ENCODE measurements at places on chromosomes 6 and 20. TPM values are rescaled to one million over a fixed set of nuclear protein-coding genes. Genes with fewer than 3 reads are reported as not detected.

GRCh38 chr6:131819572-131820124, 11.8 kb downstream of the ENPP1 start:
- DNase-seq = no peak

GRCh38 chr6:36296240-36296639, 26.4 kb downstream of the PNPLA1 start:
- DNase-seq = no peak

DNA sequence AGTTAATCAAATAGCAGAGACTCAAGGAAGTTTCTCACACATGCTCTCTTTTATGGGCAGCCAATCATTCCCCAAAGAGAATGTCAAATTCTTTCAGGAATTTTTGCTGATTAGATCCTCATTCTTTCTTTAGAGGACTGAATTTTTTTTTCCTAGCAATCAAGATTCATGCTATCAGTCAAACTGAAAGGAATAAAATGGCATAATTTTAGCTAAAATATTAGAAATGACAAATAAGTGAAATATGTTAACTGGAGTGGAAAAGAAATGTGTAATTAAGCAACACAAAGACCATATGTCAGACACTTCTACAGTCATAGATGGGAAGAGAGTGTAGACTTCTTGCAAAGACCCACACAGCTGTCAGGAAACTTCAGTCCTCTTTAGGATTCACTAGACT, 242.3 kb upstream of the RNF217 start:
- DNase-seq = no peak

Gene POM121L2
- not detected for polyA plus RNA-seq

- no peak for DNase-seq
These were observed 43.5 kb upstream of the TIAM2 start for GRCh38 chr6:154951345-154952200.

Gene HNF4A
- polyA plus RNA-seq = not detected

Gene ZMYND8
- polyA plus RNA-seq = 20.6 TPM

DNA sequence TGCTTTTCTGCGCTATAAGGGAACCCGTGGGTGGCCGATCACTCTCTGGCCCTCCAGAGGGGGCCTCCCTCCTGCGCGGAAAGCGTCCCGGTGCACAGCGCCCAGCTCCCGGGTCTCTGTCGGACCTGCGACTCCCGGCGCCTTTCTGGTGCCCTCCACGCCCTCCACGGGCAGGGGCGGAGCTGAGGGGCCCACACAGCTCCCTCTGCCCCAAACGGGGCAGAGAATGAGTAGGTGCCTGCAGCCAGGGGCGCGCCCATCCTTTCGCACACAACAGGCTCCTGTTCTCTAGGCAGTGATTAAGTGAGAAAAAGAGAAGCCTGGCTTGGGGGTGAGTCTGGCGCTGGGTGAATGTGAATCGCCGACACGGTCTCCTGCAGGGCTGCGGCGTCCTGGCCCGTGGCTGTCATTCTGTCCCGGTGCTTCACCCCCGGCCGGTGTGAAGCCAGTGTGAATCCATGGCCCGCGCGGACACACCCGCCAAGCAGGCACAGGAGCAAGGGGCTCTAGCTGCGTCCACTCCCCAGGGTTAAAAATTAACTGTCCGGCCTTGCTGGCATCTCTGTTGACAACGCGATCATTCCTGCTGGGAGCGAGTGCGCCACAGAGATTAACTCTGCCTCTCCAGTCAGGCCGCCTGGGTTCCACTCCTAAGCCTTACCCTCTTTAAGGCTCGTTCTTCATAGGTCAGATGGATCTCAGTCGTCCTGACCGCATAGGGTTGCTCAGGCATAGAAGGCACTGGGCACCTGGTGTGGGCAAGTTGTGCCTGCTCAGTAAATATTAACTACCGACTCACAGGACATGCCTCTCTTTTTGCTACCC, 88.8 kb downstream of the PCSK2 start:
- DNase-seq = no peak

DNA sequence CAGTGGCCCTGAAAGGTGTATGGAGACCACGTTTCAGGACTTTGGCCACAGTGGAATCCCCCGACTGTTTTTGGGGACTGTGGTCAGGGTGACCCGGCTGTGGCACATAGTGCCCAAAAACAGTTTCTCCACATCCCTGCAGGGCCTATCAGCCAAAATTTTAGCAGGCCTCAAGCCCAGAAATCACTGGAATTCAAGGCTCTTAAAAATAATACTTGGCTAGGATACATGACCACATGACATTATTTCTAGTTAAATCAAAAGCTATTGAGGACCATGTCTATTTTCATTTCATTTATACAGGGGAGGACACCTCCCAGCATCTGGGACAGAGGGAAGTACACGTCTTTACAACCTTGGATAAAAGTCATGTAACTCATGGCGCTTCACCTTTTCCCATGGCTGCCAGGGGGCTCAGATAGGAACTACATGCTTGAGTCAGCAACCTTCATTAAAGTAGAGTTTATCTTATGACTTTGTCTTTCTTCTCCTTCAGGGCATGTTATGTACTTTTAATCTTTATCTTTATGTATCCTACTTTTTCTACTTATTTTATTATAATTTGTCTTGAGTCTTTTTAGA, 70.8 kb upstream of the CD93 start:
- DNase-seq = no peak

DNA sequence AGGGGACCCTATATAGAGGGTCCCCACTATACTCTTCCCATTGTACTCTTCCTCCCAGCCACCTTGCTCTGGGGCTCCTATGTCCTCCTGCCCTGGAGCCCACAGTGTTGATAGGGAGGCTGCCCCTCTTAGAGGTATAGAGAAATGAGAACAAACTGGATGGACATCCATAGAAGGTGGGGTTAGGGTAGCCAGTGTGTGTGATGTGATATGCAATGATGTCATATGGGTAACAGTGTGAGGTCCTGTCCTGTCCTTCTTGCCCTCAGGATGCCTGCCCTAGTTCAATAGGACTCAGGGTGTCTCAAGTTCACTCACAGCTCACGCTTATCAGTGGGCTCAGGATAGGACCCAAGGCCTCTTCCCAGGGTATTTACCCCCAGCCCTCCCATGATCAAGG, 435 bp downstream of the PTCRA start:
- DNase-seq = no peak

Gene WFDC2
- polyA plus RNA-seq = not detected

DNA sequence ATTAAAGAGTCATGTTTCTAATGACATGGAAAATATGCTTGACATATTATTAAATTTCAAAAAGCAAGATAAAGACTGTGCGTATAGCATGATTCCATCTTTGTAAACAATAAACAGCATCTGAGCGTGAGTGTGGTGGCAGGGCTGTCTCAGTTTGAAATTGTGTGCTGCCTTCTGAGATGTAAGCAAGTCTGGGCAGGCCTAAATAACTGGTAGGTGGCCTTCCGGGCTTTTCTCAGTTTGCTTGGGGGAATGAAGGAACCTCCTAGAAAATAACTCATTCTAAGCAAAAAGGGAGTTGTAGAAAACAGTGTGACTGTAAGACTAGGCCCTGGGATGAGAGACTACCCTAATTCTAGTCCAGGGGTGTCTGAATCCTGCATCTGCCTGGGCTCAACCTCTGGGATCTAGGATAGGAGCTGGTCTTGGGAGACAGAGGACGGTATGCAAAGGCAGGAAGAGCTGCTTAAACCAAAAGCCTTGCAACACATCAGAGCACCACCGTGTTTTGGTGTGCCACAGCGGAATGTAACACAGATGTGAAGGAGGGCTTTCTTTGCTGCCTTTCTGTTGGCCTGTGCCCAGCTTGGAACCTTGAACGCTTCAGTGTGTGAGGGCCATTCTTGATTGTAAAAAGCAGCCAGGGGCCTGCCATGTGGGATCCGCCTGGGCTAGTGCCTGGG, 63.5 kb upstream of the L3MBTL3 start:
- DNase-seq = no peak

Gene SAMD3
- polyA plus RNA-seq = 15.8 TPM

Gene IL17F
- polyA plus RNA-seq = not detected

- no peak for DNase-seq
These were observed 101.0 kb upstream of the HDGFL1 start for GRCh38 chr6:22468256-22468965.

GRCh38 chr20:23002276-23002675, 32.8 kb upstream of the SSTR4 start:
- DNase-seq = no peak

DNA sequence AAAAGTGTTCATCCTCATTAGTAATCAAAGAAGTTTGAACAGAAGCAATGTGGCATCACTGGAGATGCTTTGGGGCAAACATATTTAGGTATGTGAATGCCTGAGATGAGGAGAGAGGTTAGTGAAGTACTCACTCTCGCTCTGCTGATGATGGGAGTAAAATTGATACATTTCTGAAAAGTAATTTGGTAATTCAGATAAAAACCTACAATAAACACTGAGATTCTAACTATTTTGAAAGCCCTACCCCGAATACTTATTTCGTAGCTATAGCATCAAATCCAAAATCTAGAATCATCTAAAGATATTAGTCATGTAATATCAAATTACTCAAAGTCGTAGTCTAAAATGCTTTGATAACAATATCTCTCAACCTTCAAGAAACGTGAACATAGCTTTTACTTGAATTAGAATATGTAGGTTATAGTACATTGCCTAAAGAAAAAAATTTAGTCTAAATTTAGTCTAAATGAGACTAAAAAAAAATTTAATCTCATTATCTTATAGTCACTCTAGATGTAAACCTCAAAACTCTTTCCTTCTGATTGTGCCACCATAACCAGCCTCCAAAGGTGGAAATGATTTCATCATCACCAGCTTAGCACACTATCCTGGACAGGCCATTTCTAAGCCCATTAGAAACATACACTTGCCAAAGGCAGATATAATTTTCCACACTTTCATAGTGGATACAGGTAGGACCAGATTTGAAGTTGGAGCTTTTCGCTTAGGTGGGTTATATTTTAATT, 232.5 kb upstream of the TAB2 start:
- no peak for DNase-seq

DNA sequence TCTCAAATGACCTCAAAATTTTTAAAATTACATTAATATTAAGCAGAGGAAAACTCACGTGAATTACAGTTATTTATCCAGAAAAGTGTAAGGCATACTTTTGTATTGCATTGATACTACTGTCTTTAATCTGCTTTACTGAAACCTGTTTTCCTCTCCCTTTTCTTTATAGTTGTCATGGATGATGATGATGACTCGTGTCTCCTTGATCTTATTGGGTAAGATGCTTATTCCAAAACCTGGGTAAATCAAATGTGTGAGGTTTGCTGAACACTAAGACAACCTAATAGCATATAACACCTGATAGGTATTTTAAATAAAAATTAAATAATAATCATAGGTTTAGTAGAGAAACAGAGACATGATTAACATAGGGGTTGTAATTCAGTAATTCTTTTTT, 40.0 kb downstream of the BICRAL start:
- DNase-seq = no peak

Gene PRDM13
- polyA plus RNA-seq = 0.02 TPM

Gene FAM83C
- not detected for polyA plus RNA-seq

- DNase-seq = no peak
These were observed 29.6 kb upstream of the HBS1L start for GRCh38 chr6:135084001-135084915.

- no peak for DNase-seq
These were observed 432.7 kb downstream of the TFAP2A start for GRCh38 chr6:9982215-9982614.

GRCh38 chr20:2754424-2754823, 46.0 kb downstream of the CPXM1 start:
- no peak for DNase-seq

Gene TPX2
- polyA plus RNA-seq = 14.4 TPM

DNA sequence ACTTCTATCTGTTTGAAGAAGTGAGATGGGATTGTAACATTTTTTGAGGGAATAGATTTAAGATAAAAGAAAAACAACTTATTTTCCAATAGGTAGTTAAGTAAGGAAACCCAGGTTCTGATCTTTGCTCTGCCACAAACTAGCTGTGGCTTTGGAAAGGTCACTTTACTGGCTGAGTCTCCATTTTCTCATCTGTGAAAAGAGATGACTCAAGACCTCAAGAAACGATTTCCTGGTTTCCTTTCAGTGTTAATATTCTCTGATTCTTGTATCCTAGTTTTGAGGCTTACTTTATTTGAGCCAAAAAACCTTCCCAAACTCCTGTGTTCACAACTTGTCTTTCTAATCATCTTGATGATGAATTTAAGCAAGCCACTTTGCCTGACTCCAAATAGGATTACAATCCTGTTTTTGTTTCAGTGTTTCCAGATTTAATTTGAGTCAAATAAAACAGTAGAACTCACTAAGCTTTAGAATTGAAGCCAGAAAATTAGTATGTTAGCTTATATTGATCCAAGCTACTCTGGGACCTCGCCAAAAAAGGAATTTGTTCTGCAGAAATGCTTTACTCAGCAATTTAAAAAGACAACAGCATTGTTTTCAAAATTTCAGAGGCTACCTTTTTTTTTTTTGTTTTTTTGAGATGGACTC, 51.1 kb downstream of the ENPP1 start:
- DNase-seq = no peak

- no peak for DNase-seq
These were observed 612.5 kb upstream of the HS3ST5 start for GRCh38 chr6:114955363-114955762.

Gene INSM1
- not detected for polyA plus RNA-seq

GRCh38 chr20:38343311-38344106, 2.8 kb upstream of the LBP start:
- no peak for DNase-seq

GRCh38 chr6:12269110-12269509, 21.1 kb upstream of the EDN1 start:
- DNase-seq = no peak

Gene LY6G6F
- not detected for polyA plus RNA-seq
